Stimulated activated CD8-positive, alpha-beta memory T cell treated with anti-CD3 and anti-CD28 coated beads, Interleukin-7, amount 100 ng/mL, for 24 hours (primary cell): ENCODE measurements at places on chromosomes 3 and 15.

DNA sequence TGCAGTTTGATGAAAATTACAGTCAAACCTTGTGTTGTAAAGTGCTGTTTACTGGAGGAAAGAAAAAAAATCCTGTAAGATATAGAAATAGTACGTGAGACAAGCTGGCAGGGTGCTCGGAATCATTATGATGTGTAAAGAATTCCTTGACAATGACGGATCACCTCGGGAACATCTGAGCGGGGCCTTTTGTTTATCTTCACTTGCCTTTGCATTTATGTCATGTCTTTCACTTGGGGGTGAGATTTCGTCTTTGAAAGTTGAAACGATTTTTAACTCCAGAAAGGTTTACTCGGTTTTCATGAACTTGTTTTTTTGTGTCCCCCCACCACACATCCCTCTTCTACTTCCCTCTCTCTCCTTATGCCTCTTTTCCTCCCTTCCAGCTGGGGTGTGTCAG lies 128.3 kb upstream of the VEPH1 start:
- DNase-seq: no peak

GRCh38 chr3:73580343-73580742 lies 44.4 kb downstream of the PDZRN3 start:
- DNase-seq: no peak

DNA sequence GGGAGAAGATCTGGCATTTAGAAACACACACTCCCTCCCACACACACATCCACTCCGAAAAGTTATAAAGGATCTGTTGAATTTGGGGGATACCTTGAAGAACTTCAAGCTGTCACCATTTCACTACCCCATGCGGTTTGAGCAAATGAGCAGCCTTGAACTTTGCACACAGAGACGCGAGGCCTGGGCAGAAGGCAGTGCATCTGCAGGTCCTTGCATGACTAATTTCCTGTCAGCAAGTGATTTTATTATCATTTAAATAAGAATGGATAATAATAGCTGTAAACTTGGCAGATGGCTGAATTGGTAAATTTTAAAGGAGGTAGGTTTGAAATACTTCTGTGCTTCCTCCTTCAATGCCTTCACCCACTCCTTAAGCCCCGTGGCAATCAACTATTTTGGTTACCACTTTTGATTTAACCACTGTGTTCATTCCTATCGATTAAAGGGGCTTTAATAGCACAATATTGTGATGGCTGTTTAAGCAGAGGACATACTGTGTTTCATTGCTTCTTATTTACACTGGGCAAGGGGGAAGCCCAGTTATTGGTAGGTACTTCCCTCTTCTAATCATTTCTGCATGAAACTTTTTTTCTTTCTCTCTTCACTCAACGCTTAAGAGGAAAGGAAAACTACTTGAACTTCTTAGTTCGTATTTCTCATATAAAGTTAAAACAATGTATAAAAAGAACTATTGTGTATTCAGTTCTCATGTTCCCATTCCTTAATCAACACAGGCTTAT lies 108.1 kb downstream of the ROBO2 start:
- DNase-seq: no peak

DNA sequence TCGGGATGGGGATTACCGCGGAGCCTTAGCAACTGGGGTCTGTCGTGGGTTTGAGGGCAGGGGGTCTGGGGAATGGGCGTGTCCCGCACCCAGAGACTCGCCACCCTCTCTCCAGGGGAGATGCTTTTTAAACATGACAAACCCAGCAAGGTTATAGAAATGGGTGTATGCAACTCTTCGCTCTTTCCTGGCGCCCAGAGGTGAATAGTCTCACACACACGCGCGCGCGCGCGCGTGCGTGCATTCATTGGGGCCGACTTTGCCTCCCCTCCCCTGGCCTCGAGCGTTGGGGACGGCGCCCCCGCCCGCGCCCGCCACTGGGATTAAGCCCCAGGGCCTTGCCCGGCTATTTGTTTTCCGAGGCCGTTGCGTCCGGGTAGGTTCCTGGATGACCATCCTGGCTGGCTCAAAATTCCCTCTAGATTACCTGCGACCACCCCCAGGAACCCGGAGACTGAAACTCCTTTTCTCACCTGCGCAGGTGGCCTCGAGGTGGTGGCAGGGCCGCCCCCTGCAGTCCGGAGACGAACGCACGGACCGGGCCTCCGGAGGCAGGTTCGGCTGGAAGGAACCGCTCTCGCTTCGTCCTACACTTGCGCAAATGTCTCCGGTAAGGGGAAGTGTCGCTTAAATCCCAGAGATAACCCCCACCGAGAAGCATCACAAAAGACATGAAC lies 777 bp downstream of the GPR160 start:
- DNase-seq: no peak

- no peak for DNase-seq
Observed at GRCh38 chr15:40957581-40958051, 4.3 kb downstream of the CHAC1 start.
